ENCODE measurements at places on chromosomes 4 and X.

GRCh38 chrX:114500622-114501021, 83.3 kb upstream of the HTR2C start:
- no peak for DNase-seq

GRCh38 chr4:90990284-90990683, 863.1 kb downstream of the CCSER1 start:
- no peak for DNase-seq

- DNase-seq, result no peak
These were observed 63.4 kb upstream of the PDE5A start for GRCh38 chr4:119692001-119692400.

DNA sequence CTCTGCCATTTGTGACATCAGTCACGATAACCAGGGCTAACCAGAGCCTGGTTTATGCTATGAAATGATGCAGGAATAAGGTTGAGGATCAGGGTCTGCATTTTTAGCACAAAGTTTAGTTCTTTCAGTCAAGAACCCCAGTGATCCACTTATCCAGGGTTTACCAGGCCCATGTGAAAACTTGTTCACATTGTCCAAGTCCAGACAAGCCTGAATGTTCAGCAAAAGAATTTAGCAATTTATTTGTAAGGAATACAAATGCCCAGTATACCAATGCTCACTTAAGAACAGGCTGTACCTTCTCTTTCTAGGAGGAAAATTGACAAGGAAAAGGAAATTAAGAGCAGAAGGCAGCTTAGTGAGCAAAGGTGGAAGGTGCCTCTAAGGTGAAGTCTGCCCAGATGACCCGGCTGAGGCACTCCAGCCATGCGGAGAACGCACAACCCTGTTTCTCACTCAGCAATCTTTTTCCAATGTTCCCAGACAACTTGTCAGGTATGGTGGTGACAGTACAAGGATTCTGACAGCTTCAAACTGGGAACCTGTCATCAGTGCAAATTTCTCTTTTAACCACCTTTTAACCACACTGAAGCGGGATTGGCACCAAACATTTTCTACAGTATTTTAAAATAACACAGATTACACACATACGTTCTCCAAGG, 54.0 kb downstream of the TBC1D9 start:
- no peak for DNase-seq

GRCh38 chr4:134078230-134078914, 123.2 kb downstream of the PABPC4L start:
- no peak for DNase-seq

DNA sequence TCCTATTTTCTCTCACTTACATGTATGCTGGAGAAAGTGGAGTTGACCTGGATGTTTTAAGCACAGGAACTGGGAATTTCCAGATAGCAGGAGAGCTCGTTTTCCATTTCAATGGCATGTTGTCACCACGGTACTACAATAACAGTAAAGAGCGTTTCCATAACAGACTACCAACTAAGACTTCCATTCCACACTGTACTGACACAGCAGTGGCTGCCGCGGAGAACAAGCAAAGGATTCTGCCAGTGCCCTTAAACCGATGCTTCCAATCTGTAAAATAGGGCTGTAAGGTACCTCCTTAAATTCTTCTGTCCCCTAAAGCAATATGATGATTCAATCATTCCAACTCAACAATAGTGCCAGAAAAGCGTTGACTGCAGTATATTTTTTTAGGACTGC, 143.9 kb downstream of the KLHL13 start:
- DNase-seq, result no peak

GRCh38 chrX:3806630-3807029, 93.2 kb upstream of the PRKX start:
- no peak for DNase-seq

DNA sequence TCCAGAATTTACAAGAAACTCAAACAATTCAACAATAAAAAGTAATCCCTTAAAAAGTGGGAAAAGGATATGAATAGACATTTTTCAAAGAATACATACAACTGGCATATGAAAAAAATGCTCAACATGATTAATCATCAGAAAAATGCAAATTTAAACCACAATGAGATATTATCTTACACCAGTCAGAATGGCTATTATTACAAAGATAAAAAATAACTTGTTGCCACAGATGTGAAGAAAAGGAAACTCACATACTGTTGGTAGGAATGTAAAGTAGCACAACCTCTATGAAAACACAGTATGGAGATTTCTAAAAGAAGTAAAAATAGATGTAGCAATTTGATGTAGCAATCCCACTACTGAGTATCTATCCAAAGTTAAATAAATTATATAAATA, 65.1 kb upstream of the DIAPH2 start:
- DNase-seq, result no peak

- no peak for DNase-seq
These were observed 27.3 kb downstream of the CT45A1 start for GRCh38 chrX:135740681-135741149.

DNA sequence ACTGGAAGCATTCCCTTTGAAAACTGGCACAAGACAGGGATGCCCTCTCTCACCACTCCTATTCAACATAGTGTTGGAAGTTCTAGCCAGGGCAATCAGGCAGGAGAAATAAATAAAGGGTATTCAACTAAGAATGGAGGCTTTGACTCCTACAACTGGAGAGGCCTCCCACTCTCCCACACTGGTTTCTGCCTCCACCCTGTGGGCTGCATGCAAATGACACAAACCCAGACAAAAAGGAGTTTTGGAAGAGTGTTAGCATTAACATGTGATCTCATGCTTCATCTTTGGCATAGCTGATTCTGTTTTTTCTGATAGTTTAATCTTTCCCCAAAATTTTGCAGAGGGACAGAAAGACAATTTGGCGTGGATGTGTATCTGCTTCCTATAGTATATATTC, 80.8 kb upstream of the IQCM start:
- peak; percentile 48 for DNase-seq

- no peak for DNase-seq
These were observed 200.0 kb upstream of the PSAPL1 start for GRCh38 chr4:7634661-7635251.

GRCh38 chr4:156889616-156890594, 81.7 kb downstream of the PDGFC start:
- no peak for DNase-seq

GRCh38 chrX:149185087-149185486, 320.0 kb downstream of the IDS start:
- no peak for DNase-seq

DNA sequence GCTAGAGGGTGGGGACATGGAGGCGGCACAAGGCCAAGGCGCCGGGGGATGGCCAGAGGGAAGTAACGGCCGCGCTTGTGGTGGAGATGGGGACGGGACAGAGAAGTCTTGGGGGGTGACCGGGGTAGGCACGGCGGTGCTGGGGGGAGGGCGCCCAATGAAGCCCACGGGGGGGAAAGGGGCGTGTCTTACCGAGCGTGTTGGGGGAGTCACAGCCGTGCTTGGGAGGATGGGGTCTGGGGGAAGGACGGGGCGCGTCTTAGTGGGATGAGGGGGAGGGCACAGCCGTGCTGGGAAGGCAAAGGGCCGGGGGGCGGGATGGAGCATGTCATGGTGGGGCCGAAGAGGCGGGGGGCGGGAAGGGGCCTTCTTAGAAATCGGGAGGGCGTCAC, 952 bp downstream of the ARSD start:
- no peak for DNase-seq

- no peak for DNase-seq
These were observed 37.1 kb upstream of the KLHL8 start for GRCh38 chr4:87257523-87257922.

DNA sequence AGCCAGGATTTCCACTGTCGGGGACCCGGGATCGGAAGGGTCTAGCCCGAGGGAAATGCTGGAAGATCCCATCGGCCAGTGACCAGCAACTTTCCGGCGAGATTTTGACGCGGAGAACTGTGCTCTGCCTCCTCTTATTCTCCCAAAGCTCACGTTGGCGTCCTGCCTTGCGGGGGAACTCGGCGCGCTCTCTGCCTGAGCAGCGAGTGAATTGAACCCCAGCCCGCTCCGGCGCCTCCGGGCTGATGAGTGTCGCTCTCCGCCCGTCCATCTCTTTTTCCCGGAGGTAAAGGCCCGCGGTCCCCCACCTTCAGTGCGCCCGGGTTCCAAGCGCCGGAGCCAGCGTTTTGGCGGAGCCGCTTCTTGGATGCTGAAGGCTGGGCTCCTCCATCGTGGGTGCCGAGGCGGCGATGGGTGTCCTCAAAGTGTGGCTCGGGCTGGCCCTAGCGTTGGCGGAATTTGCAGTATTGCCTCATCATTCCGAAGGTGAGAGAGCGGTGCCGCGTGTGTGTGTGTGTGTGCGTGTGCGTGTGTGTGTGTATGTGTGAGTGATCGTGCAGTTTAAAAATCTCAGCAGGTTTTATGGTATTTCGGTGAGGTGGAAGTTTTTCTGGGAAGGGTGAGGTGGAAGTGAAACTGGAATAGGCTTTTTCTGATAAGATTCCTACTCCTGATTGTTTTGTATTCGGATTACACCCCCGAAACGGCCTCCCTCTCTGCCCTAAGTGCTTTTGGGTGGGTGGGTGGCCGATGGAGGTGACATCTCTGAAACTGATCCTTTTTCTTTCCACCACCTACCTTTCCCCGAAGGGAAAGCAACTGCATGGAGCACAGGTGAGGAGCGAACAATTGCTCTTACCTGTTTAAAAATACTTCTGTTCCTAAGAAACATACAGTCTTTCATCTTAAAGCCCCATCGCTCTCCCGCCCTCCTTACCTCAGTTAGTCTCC, 752 bp downstream of the FRAS1 start:
- peak; percentile 71 for DNase-seq

GRCh38 chr4:27685091-27685490, 824.5 kb downstream of the STIM2 start:
- DNase-seq, result peak; percentile 45
